Transverse colon (tissue), 4 donors: ENCODE measurements at places on chromosomes 11 and 22.

GRCh38 chr11:68117853-68118470 lies 3.2 kb downstream of the CHKA start:
- DNase-seq, result no peak

DNA sequence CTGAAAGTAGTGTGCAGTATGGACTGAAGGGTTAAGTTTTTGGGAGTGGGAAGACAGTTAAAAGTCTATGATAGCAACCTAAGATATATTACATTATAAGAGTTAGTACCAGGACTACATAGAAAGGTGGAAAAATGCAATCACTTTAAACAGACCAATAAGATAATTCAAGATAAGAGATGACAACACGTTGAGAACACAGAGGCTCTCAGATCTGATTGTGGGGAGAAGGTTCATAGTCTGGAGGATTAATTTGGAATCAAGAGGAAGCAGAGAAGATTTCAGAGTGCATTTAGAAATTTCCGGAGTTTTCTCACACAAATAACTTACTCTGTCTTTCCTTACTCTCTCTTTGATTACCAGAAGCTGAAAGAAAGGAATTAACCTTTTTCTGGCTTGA lies 441 bp downstream of the CASP5 start:
- no peak for DNase-seq

DNA sequence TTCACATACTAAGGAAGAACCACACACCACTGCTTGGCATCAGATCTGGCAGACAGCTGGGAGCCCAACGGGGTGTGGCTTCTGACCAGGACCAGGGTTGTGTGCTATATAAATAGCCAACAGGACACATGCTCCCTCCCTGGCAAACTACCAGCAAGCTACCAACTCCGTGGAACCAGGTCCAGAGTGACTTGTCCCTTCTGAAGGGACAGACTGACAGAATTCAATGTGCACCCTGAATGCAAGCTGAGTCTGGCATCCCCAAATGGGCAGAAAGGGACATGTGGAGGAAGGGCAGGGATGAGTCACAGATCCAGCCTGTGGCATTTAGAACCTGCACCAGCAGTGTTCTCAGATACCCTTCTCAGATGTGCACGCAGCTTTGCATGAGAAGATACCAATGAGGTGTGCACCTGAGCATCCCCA lies 92.9 kb downstream of the MICAL3 start:
- DNase-seq, result peak; percentile 50

- DNase-seq, result peak; percentile 47
Measured at GRCh38 chr22:29205594-29206371, at the start of gene EMID1. Gene EMID1, plus strand, starts transcription at chr22:29205896. Its CDS starts 143 bp downstream, at chr22:29206039.

DNA sequence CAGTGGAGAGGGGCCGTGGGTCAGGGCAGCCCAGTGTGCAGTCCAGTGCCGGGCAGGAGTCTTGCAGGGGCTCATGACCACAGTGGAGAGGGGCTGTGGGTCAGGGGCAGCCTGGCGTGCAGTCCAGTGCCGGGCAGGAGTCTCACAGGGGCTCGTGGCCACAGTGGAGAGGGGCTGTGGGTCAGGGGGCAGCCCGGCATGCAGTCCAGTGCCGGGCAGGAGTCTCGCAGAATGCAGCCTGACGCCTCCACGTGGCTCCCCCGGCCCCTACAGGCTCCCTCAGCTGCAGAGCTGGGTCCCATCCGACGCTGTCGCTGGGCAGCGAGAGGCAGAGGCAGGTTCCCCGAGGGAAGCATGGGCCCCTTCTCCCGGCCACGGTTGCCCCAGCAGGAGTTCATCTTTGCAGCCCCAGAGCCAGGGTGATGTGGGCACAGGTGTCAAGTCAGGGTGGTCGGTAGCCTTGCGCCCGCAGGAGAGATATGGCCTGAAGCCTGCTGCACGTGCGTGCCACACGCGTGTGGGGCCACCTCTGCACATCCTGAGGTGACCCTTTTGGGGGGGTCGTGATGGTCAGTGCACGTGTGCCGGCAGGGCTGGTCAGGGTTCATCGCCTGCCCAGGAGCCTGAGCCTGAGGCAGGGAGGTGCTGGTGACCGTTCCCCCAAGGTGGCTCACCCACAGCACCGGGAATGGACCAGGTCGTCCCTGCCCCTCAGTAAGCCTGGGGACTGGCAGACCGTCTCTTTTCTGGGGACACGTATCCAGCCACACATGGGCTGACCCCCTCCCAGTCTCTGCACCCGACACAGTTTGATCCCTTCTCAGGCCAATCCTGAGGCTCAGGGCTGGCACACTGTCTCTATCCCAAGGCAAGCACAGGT lies 2.9 kb downstream of the IFITM5 start:
- no peak for DNase-seq

GRCh38 chr11:66340596-66341501 lies 4.1 kb downstream of the BRMS1 start:
- DNase-seq, result no peak

DNA sequence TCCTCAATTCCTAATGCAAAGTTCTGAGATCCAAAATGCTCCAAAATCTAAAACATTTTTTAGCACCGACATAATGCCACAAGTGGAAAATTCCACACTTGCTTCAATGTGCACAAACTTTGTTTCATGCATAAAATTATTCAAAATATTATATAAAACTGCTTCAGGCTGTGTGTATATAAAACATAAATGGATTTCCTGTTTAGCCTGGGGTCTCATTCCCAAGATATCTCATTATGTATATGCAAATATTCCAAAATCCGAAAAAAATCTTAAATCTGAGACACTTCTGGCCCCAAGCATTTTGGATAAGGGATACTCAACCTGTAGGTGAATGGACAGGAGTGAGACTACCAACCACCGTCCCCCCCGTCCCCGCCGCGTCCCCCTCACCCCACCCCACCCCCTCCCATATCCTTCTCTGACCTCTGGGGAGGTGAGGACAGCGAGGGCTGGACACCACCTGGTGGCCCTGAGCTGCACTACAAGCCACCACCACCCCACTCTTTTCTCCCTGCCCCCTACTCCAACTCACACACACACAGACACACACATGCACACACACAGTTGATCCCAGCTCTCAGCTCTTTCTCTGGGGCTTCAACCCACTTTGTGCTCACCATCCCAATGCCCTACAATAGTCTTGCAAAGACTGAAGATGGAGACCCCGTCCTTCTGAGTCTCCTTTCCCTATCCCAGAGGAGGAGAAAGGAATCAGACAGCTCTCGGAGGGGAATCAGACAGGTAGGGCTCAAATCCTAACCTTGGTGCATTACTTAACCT lies 101.0 kb downstream of the PDE2A start:
- DNase-seq, result peak; percentile 22

GRCh38 chr22:45210174-45210573 lies 30.5 kb downstream of the KIAA0930 start:
- no peak for DNase-seq

DNA sequence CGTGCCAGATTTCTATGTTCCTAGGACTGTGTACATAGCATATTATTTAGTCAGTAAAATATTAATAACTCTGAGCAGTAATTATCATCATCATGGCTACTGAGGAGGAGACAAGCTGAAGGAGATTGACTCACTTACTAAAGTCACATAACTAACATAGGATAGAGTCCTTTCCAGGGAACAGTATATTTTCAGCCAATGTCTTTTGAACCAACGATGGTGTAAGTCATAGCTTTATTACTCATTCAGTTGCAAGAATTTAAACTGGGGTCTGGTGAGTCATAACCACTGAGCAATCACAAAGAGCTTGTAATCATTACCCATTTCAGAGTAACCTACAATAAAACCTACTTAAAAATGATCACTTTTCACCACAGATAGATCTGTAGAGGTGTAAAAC lies 1564.8 kb upstream of the TENM4 start:
- no peak for DNase-seq

DNA sequence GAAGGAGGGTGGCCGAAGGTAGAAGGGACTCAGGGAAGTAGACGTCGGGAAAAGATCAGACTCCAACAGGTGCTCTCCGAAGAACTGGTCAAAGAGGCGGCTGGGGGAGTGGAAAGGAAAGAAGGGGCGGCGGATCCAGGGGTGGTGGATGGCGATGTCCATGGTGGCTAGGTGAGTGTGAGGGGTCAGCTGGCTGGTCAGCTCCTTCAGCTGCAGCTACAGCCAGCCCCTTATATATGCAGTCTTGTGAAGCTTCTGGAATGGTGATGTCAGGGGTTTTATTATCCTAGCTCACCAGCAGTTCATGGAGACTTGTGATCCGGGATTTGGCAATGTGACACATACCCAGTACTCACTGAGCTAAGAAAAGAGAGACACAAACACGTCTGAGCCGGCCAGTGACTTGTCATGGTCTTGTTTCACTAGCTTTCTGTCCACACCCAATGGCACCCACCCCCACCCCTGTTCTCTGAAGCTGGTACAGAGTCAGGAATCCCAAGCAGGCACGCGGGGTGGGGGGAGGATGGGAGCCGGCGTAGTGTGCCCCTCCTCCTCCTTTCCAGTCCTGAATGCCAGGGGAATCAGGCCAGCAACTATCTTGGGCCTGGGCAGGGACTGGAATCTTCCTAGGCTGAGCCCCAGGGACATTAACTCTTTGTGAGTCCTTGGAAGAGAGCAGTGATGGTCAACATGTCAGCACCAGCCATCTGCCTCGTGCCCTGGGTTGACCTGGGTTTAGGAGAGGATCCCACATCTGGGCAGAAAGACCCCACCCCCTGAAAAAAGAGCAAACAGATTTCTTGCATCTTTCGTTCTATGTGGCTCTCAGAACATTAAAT lies at the start of gene CRYAB:
TSS of gene CRYAB (minus strand) at position 208 of the 839 bp plus-strand sequence. CDS start at position 162, 46 bp downstream.
- DNase-seq, result peak; percentile 68

- peak; percentile 38 for DNase-seq
Measured at GRCh38 chr22:50245214-50246072, 620 bp upstream of the TUBGCP6 start.

DNA sequence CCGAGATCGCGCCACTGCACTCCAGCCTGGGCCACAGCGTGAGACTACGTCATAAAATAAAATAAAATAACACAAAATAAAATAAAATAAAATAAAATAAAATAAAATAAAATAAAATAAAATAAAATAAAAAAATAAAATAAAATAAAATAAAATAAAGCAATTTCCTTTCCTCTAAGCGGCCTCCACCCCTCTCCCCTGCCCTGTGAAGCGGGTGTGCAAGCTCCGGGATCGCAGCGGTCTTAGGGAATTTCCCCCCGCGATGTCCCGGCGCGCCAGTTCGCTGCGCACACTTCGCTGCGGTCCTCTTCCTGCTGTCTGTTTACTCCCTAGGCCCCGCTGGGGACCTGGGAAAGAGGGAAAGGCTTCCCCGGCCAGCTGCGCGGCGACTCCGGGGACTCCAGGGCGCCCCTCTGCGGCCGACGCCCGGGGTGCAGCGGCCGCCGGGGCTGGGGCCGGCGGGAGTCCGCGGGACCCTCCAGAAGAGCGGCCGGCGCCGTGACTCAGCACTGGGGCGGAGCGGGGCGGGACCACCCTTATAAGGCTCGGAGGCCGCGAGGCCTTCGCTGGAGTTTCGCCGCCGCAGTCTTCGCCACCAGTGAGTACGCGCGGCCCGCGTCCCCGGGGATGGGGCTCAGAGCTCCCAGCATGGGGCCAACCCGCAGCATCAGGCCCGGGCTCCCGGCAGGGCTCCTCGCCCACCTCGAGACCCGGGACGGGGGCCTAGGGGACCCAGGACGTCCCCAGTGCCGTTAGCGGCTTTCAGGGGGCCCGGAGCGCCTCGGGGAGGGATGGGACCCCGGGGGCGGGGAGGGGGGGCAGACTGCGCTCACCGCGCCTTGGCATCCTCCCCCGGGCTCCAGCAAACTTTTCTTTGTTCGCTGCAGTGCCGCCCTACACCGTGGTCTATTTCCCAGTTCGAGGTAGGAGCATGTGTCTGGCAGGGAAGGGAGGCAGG lies at the start of gene GSTP1:
TSS of gene GSTP1 (plus strand) at position 566 of the 958 bp plus-strand sequence. CDS start at position 598, 32 bp downstream.
- peak; percentile 92 for DNase-seq

DNA sequence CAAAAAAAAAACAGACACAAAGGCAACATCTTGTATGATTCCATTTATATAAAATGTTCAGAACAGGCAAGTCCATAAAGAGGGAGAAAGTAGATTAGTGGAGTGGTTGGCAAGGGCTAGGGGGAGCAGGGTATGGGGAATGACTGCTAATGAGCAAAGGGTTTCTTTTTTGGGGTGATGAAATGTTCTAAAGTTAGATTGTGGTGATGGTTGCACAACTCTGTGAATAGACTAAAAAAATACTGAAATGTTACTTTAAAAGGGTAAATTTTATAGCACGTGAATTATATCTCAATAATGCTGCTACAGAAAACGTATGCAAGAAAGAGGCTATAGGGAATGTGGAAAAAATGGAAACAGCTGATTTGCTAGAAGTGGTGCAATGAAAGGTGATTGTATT lies 155.1 kb downstream of the TENM4 start:
- no peak for DNase-seq

GRCh38 chr11:694563-695287 lies at the start of gene DEAF1:
Gene DEAF1, minus strand, starts transcription at chr11:695222. Its CDS starts 175 bp downstream, at chr11:695047.
- peak; percentile 99 for DNase-seq

- DNase-seq, result no peak
Measured at GRCh38 chr22:39653787-39654077, 83.2 kb downstream of the CACNA1I start.

GRCh38 chr11:35034401-35034800 lies 104.6 kb upstream of the CD44 start:
- no peak for DNase-seq

GRCh38 chr22:36352803-36353507 lies 34.8 kb downstream of the MYH9 start:
- no peak for DNase-seq

- peak; percentile 43 for DNase-seq
Measured at GRCh38 chr11:66070604-66071380, 720 bp downstream of the PACS1 start.

GRCh38 chr11:126978911-126979310 lies 21.7 kb downstream of the KIRREL3 start:
- DNase-seq, result no peak

DNA sequence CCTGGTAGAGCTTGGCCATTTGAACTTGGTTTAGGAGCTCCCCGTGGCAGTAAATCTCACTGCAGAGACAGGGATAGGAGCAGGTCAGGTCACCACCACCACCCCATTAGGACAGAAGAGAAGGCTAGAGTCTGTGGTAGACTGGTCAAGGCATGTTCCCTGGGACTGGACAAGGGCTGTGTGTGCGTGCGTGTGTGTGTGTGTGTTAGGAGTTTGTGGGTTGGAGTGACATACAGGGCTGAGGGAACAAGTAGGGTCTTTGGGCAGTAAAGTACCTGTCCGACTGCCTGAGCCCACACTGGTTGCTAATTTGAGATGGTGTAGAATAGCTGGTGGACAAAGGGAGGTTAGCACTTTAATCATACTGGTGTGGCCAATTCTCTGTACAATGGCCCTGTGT lies 16.1 kb downstream of the TREH start:
- DNase-seq, result no peak

DNA sequence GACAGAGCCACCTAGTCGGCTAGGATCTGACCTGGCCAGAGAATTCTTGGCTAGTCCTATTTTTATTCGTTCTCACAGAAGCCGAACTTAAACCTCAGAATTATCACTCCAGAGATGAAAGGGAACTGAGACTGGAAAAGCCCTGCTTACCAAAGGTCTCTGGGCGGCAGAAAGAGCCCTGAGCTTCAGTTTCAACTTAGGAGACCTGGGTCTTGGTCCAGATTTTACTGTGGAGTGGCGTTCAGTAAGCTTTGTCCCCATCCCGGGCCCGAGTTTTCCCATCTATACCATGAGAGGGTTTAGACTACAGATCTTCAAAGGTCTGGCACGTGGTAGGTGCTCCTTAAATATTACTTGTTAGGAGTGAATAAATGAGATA lies 516 bp downstream of the NEU3 start:
- DNase-seq, result no peak

GRCh38 chr22:34102633-34103032 lies 182.4 kb upstream of the LARGE1 start:
- no peak for DNase-seq
